ENCODE measurements at places on chromosomes 5 and 9.

GRCh38 chr9:85940275-85940831 is 593 bp upstream of the NAA35 start:
- no peak for DNase-seq

- no peak for DNase-seq
These were observed 106.6 kb downstream of the PALM2AKAP2 start for GRCh38 chr9:109886617-109887016.

GRCh38 chr5:93598091-93599000 is 15.3 kb downstream of the NR2F1 start:
- no peak for DNase-seq

- DNase-seq = no peak
These were observed 53.2 kb downstream of the FNBP1 start for GRCh38 chr9:129989740-129990139.

DNA sequence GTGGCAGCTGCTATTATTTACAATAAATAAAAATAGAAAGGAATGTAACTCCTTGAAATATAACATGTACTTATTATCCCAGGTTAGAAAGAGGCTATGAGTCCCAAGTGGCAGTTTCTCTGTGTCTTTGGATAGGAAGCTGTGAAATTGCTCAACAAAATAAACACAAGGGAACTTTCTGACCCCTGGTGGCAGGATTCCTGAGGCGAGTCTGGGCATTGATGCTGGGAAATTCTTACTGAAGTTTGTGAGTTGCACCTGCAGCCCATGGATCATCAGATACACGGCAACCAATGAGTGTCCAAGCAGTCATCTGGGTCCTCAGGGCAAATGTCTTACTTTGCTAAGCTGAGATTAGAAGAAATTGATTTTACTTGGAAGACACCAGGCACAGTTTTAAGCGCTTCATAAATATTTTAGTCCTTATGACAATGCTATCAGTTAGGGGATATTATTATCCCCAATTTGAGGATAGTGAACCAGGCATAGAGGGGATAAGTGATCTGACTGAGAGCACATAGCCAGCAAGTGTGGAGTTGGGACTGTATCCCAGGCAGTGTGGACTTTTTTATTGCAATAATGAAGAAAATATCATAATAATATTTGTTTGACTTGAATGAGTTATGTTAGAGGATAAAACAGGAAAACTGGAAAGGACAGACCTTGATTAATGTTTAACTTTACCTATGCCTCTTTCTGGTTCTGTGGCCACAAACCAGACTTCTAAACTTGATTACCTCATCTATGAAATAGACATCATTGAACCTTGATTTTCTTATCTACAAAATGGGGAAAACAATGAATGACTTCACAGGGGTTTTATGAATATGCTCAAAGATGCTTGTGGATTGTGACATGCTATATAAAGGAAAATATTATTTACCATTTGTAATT is 265.5 kb upstream of the ADAMTSL1 start:
- no peak for DNase-seq

All from stimulated activated CD8-positive, alpha-beta memory T cell treated with anti-CD3 and anti-CD28 coated beads, Interleukin-4, amount 100 ng/mL, for 1 hour (primary cell).